ENCODE measurements at places on chromosomes 11 and 22. TPM values are rescaled to one million over a fixed set of nuclear protein-coding genes. Genes with fewer than 3 reads are reported as not detected.

Gene PYGM
- 3.1 TPM for total RNA-seq

Gene DEFB131B
- not detected for total RNA-seq

Gene PATE2
- total RNA-seq: not detected

Gene BTBD10
- total RNA-seq: 56.0 TPM

Gene NRIP3
- 8.0 TPM for total RNA-seq

Gene FZD4
- 30.6 TPM for total RNA-seq
